A172 (cell line): ENCODE measurements at places on chromosomes 13 and 19. TPM values are rescaled to one million over a fixed set of nuclear protein-coding genes. Genes with fewer than 3 reads are reported as not detected.

The KISS1R gene
- not detected in 2 replicates for total RNA-seq

The LRRC25 gene
- total RNA-seq, result 0.07 TPM in 1 of 2 replicates, not detected in the other

The YIPF2 gene
- total RNA-seq, result 59.4 and 72.8 TPM in 2 replicates

The GSX1 gene
- not detected in 2 replicates for total RNA-seq

DNA sequence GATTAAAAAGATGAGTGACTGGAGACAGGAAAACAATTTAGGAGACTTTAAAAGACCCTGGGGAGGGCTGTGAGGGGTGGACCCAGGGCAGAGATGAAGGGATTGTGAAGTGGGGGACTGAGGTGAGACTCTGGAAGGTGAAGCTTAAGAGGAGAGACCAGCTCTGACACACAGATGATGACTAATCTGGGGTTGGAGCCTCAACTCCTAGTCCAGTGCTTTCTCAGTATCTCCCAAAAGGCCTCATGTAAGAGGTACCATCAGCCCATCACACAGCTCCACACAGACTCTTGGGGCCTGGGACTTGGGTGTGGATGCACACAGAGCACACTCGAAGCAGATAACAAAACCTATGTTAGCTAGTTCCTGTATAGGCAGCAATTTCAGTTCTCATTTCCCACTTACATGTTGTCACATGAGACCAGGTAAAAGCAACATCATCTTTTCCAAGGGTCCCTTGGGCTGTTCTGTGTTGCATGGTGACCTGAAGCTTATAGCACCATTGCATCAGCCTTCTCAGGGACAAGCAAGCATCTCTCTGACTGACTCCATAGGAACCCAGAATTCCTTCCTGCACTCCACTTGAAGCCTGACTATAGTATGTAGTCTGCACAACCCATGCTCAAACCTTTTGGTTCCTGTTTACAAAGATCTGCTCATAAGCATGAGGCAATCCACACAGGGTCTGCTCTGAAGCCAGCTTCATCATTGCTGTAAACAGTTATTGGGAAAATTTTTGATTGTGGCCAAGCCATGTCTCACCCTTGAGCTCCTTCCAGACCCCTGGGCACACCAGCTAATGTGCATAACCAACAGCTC is 88.6 kb upstream of the MYCBP2 start:
- DNase-seq, result no peak

DNA sequence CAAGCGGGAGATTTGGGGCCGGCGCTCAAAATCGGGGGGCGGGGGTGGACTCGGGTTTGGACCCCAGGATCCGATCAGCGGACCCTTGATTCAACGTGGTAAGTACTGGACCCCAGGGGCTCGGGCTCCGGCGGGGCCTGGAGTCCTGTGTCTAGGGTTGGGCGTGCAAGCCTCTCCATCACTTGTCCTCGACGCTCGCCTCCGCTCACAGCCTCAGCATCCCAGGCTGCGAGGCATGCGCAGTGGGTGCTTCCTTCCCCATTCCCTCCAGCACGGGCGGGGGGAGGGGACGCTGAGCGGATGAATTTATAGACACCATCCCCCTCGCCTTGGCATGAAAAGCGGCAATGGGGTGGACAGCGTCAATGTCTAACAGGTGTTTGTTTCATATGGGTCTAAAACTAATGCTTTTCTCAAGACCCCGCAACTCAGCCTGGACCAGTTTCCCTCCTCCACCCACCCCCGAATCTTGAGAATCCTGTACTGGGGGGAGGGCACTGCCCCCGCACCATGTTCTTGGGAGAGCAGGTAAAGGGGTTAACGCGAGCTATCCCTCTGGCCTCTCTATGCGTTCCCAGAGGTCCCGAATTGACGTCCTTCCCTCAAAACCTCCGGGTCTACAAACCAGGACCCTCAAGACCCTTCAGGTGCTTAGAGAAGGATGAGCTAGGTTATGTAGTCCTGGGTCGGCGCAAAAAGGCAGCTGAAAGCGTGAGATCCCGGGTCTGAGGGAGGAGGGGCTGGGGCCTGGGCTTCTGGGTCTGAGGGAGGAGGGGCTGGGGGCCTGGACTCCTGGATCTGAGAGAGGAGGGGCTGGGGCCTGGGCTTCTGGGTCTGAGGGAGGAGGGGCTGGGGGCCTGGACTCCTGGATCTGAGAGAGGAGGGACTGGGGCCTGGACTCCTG is 579 bp downstream of the CPT1C start:
- no peak for DNase-seq

DNA sequence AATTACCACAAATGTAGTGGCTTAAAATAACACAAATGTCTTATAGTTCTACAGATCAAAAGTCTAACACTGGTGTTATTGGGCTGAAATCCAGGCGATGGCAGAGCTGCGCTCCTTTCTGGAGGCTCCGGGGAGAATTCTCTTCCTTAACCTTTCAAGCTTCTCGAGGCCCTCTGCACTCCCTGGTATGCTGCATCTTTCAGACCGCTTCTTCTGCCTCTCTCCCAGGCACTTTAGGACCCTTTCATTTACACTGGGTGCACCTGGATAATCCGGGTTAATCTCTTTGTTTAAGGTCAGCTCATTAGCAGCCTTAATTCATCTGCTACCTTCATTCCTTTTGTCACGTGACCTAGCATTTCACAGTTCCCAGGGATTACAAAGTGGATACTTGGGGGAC is 211.3 kb upstream of the RFC3 start:
- no peak for DNase-seq

- peak; percentile 35 for DNase-seq
Measured at GRCh38 chr19:42601811-42602443, 7.2 kb upstream of the CEACAM8 start.

DNA sequence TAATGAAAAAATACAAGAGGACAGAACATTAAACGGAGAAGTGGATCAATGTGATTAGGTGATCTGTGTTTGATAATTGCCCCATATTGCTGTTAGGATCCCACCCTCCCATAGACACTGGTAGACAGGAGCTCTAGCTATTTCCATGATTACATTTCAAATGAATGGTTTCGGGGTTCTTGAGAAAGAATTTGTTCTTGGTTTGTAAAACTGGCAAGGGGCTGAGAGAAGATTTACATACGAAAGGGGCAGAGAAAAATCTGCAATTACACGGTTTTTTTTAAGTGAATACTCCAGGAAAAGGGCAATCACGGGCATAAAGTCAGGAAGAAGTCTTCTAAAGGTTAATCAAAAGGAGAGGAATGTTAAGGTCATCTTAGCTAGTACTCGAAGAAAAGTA is 2125.7 kb upstream of the PCDH20 start:
- no peak for DNase-seq

GRCh38 chr13:99346335-99347042 is 39.3 kb upstream of the GPR183 start:
- DNase-seq, result no peak
